ENCODE measurements at places on chromosomes 7 and 10. TPM values are rescaled to one million over a fixed set of nuclear protein-coding genes. Genes with fewer than 3 reads are reported as not detected.

DNA sequence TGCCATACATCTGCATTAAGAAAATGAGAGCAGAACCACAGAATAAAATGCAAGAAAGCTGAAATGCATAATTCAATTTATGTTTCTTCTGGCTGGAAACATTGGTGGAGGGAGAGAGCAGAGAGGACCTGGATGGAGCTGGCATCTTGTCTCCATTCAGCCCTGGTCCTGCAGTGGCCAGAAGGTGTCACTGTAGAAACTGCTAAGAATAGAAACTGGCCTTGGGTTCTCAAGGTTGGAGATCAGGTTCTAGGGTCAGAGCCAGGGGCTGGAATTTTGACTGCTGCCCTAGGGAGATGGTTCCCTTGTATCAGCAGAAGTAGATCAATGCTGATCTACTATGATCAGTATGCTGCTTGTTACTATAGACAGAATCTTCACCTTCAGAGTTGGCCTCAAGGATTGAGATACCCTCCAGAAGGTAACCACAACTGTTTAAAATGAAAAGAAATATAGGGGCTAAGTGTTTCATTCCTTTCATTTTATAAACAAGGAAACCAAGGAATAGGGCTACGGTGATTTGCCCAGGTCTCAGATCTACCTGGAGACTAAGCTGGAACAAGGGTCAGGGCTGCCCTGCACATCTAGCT lies 13.1 kb downstream of the TAS2R41 start:
- no peak for DNase-seq

GRCh38 chr7:128447941-128448564 lies 7.6 kb upstream of the HILPDA start:
- no peak for DNase-seq

DNA sequence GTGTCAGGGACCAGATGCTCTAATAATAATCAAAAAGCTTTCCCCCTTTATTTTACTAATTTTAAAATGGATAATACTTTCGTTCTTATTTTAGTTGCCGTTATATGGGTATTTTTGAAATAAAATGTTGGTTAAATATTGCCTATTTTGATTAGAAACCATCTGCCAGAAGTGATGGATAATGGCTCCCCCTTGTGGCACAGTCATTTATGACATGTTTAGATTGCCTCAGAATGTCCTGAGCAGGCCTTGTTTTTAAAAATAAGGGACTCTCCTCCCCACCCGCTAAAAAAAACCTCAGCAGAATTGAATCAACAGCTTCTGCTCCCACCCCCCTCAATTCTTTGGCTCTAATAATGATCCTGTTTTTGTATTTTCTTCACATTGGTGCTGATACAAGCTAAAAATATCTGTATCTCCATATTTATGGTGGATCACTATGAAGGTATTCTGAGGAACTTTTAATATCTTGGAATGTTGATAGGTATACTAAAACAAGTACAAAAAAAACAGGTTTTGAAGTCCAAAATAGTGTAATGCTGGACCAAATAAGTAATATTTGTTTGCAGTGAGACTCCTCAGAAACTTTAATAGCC lies 38.8 kb downstream of the TMEM60 start:
- no peak for DNase-seq

DNA sequence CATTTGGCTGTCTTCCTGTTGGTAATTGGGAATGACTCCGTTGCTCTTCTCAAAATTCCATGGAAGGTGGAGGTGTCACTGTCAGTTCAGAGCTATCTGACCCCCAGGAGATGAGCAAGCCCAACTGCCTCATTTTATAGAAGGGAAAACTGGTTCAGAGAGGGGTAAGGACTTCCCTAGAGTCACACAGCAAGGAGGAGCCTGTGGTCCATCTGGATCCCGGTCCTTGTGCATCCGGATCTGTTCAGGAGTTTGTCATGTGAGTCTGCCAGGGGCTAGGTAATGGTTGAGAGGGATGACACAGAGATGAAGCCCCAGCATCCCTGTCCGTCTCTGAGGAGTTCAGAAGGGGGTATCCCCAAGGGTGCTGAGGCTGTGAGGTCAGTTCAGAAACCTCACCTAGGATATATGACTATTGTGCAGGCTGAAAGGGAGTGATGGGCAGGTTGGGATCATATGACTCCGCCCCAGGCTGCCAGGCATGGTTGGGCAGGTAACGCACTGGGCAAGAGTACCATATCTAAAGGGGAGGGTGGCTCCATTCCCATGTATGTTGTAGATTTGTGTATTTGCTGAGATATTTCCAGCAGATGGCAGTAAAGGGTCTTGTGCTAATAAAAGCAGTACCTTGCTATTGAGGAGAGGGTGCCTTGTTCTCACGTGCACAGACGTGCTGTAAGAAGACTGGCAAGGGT lies 16.0 kb upstream of the SLC29A3 start:
- DNase-seq, result no peak

DNA sequence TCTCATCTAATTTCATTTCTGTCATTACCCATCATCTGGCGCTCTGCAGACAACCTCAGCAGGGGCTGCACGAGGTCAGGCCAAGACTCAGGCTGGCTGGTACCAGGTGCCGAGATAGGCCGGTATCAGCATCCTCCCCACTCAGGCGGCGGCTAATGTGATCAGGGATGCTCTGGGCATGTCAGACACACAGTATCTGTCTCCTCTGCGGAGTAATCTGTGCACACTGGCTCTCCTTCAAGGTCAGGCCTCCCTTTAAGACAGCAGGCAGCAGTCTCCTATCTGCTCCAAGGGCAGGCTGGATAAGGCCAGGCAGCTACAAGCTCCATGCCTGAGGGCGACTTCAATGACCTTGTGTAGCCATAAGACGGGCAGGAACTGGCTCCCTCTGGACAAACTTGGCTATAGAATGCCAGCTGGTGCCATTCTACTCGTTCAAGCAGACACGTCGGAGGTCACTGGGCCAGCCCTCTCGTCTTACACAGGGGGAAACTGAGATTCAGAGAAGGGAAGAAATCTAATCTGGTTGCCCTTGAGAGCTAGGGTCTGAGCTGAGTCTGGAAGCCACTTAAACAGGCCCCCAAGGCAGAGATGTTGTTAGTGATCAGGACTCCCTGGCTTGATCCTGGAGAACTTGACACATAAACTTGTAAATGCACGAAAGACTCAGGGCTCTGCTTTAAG lies 59.3 kb downstream of the ARHGAP22 start:
- no peak for DNase-seq

GRCh38 chr7:114530057-114530611 lies 115.5 kb downstream of the FOXP2 start:
- no peak for DNase-seq

DNA sequence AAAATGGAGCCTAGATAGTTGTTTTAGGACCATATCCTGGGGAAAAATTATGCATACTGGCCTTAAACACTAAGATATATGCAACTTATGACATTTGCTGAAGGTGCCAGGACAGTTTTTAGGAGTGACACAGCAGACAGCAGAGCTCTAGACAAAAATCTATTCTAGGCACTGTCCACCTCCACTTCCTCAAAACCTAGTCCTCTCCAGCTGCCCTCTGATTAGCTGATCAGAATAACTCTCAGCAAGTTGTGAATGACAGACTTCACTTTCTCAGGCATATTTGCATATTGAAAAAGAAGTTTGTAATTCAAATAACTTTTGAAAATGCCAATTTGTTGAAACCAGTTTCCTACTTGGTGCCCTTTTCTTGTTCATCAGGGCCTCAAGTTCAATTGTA lies 152.3 kb upstream of the STEAP4 start:
- DNase-seq, result no peak

BHLHA15 gene
- not detected for total RNA-seq

FLNC gene
- total RNA-seq, result 2,884 TPM

GRCh38 chr10:100146875-100147650 lies 38.8 kb downstream of the ERLIN1 start:
- DNase-seq, result no peak

- no peak for DNase-seq
Measured at GRCh38 chr10:124622158-124622557, 122.0 kb downstream of the FAM53B start.

DNA sequence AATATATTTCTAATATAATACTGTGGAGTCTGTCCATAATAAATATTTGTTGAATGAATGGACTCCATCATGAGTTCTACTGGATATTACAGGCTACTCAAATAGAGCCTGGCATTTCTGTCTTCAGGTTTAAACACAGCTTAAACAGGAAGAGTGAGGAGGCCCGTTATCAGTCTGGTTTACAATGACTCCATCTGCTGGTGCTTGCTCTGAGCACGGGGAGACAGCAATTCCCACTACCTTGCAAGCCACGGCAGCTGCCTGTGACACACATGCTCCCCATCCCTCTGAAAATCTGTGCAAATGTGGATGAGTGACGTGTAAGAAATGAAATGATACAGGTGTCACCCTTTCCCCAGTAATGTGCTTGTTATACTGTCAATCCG lies 293.5 kb upstream of the IMMP2L start:
- no peak for DNase-seq

DNA sequence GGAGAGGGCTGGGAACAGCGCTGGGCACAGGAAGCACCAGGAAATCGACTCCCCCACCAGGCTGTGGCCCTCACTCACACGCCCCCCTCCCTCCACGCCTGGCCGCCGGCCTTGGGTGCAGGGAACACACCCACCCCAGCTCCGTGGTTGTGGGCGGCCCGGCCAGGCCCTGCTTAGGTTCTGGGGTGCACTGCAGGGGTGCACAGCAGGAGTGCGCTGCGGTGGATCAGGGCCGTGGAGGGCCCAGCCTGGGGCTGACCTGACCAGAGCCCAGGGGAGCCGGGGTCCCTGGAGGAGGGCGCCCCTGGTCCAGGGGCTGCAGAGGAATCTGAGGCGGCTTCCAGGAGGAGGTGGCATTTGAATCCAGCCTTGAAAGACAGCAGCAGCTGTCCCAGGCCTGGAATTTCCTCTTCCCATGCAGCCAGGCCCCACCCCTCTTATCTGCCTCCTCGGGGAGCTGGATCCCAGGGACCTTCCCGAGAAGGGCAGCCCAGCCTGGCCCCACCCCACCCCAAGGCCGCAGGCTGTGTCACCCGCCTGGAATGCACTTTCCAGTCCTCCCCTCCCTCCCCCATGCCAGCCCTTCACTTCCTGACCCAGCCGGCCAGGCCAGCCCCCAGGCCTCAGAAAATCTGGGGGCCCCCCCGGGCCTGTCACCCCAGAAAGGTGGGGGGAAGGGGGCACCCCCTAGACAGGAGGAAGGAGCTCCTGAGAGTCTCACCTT lies 18.4 kb upstream of the PDGFA start:
- peak; percentile 63 for DNase-seq

DNA sequence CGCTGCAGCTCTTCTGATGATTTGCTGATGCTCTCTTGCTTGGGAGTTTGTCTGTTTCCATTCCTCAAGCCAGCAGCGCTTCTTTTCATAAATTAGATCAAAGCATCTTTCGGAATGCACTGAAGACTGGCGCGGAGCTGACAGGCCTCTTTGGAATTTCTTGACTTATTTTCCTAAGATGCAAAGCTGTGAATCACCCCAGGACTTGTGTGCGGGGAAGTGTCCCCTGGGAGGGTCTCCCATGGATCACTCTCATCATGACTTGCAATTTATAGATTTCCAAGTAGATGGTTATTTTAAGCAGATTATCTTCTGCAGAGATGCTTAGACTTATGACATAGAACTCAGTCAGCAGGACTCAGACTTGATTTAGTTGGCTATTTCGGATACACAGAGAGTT lies 467.2 kb downstream of the TCERG1L start:
- no peak for DNase-seq

UCN3 gene
- not detected for total RNA-seq

NYAP1 gene
- total RNA-seq, result 0.15 TPM

GRCh38 chr10:63549810-63550209 lies 28.6 kb downstream of the REEP3 start:
- DNase-seq, result no peak

DNA sequence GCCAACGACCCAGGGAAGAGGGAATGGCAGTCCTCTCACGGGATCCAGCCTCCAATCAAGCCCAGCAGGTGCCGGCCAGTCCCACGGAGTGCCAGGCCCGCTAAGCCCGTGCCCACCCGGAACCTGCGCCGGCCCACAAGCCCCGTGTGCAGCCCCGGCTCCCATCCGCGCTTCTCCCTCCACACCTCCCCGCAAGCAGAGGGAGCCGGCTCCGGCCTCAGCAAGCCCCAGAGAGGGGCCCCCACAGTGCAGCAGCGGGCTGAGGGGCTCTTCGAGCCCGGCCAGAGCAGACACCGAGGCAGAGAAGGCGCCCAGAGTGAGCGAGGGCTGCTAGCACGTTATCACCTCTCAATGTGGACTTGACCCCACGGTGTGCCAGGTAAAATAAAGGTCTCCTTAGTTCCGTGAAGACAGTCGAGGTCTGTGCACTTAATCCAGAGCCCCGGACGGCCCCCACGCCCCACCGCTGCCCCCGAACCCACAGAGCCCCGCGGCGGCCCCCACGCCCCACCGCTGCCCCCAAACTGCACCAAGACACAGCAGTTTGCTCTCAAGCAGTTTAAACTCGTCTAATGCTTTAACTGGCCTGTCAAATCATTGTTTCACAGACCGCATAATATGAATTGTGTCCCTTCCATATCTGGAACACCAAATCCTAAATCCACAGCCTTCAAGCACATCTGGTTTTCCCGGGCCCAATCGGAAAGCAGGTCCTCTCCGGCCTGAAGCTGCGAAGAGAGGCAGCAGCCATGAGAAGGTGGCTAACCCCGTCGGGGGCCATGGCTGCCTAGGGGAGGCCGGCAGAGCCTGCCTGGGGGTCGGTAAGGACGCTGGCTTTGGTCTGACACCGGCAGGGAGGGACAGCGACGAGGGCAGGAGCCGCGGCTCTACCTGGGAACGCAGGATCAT lies 307.8 kb downstream of the PTPRN2 start:
- peak; percentile 30 for DNase-seq

DNA sequence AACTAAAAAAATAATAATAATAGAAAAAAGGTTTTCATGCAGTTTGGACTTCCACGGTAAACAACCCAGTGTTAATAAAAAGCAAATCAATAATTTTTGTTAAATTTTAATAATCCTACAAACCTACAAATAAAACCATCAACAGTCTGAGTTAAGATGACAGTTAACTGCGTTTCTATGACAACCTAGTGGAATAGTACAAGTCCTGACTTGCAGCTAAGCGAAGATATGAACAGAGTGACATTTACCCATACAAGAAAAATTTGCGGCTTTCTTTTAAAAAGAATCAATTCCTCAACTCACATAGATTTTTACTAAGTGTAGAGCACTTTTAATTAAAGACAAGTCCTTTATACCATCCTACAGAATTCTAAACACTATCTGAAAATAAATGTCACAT lies 35.6 kb downstream of the VPS41 start:
- no peak for DNase-seq

DNA sequence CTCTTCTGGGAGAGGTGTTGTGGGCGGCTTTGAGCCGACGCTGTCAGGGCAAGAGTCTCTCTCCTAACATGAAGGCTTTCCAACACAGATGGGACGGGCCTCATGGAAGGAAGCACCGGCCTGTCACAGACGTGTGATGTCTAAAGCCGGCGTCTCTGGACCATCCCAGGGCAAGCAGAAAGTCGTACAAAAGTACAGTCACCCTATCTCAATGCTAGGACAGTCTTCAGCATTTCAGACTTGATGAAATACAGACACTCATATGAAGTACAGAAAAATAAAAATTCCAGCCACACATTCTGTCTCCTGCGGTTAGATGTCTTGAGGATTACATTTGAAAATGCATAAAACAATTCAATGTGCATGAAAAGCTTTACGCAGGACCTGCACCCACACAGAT lies 30.6 kb downstream of the CYP2W1 start:
- no peak for DNase-seq

Data from psoas muscle (tissue), 8 donors.